ENCODE measurements at places on chromosomes 16 and 17.

DNA sequence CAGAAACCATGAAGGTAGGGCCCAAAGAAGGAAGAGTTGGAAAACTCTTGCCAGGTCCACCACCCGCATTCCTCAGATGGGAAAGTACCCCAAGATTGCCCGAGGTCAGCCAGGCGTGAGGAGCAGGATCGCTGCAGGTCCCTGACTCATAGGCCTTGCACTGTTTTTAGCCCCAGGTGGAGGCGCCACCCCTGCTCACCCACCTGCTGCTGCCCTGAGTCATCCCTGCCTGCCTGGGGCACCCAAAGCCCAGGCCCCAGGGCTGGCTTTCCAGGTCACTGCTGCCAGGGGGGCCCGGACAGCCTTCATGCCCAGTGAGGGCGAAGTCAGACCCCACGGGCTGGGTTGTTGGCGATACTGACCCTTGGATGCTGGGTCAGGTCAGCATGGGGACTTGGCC, 100.9 kb downstream of the AMFR start:
- DNase-seq = no peak

DNA sequence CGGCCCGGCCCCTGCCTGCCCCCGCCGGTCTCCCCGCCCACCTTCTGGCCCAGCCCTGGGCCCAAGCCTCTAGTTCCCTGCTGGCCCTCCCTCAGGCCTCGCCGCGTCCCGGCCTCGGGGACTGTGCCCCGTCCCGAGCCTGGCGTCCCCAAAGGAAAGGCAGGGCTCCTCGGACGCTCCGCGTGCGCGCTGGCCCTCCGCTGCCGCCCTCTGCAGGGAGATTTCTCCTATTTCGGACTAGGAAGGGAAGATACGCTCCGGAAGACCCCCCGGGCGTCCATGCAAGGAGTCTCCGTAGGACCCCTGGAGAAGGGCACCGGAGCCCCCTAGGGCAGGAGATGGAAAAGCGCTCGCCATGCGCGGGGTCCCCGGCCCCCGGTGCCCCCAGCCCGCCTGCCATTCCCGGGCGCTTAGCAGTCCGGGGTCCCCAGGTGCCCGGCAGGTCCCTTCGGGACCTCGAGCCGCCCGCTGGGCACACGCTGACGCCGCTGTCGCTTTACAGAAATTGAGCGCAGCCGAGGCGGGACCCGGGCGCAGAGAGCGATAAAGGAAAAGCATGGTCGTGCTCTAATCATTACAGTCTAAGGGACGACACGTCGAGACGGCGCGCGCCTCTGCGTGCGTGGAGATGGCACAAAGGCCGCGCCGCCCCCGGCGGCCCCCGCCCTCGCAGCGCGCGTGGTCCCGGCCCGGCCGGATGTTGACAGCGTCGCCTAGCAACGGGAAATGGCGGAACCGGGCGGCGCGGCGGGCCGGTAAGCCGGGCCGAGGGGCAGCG, at the start of gene CCDC40:
TSS of gene CCDC40 (plus strand) at position 706 of the 778 bp plus-strand sequence. CDS start at position 727, 21 bp downstream.
- peak; percentile 84 for DNase-seq

DNA sequence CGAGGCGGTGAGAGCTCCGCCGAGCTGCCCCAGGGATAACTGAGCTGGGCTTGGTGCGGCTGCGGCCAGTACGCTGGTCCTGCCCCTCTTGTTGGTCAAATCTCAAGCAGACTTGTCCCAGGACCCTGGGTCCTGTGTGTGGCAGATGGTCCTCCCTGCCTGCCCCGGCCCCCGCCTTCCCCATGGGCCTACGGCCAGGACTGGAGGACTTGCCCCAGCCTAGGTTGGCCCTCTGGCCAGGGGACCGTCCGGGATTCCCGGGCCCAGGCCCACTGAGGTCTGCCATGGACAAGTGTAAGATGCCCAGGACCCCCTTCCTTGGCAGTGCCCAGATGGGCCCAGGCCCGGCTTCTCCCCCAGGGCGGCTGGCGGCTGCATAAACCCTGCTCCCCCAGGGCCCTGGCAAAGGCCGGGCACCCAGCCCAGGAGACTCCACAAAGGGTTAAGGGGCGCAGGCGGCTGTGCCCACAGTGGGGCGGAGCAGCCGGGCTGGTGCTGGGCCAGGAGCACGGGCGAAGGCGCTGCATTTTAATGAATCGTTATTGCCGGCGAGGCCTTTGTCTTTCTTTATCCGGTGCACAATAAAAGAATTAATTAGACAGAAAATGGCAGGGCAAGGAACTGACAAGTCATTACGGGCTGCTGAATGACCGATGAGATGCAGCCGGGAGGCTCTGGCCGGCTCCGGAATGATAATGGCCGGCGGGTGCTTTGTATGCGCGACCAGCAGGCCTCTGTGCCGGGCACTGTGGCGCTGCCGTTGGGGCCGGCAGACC, 9.1 kb downstream of the SOX8 start:
- DNase-seq = no peak

- DNase-seq = no peak
Measured at GRCh38 chr16:69921127-69921526, 30.0 kb upstream of the CLEC18A start.

Data from CD4-positive, alpha-beta T cell treated with Interleukin-2 at 100 ng/mL for 4 hours (primary cell).